T follicular helper cell (primary cell): ENCODE measurements at places on chromosomes 6 and 20.

- DNase-seq: no peak
Observed at GRCh38 chr6:16868968-16869367, 107.7 kb upstream of the ATXN1 start.

DNA sequence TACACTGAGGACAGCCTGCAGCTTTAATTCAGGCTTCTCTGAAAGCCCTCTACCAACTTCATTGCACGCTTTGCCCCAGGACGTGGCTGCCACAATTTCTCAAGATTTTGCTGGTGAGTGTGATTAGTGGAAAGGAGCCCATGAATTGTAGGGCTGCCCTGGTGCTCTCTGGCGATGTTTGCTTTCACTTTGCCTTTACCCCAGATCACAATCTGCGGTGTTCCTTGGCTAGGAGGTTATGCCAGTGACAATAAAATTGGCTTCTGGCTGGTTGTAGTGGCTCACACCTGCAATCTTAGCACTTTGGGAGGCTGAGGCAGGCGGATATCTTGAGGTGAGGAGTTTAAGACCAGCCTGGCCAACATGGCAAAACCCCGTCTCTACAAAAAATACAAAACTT, 139.3 kb downstream of the FOXC1 start:
- DNase-seq: no peak

- DNase-seq: no peak
Observed at GRCh38 chr20:45128099-45128498, 3.8 kb upstream of the WFDC12 start.

GRCh38 chr20:51535674-51536073, 6.8 kb downstream of the NFATC2 start:
- no peak for DNase-seq
